Bladder microvascular endothelial cell (primary cell): ENCODE measurements at places on chromosomes 1 and 21. TPM values are rescaled to one million over a fixed set of nuclear protein-coding genes. Genes with fewer than 3 reads are reported as not detected.

SDHB gene
- 127 and 133 TPM in 2 replicates for total RNA-seq

SLC19A2 gene
- 1.8 and 3.8 TPM in 2 replicates for total RNA-seq

NBPF4 gene
- not detected in 2 replicates for total RNA-seq

SNIP1 gene
- 10.2 and 17.7 TPM in 2 replicates for total RNA-seq

CTTNBP2NL gene
- 15.5 and 37.7 TPM in 2 replicates for total RNA-seq

BRDT gene
- total RNA-seq: not detected in 2 replicates

NDUFS2 gene
- total RNA-seq: 139 and 183 TPM in 2 replicates

UROD gene
- 234 and 261 TPM in 2 replicates for total RNA-seq

SHISA4 gene
- 9.5 and 9.6 TPM in 2 replicates for total RNA-seq

AADACL3 gene
- total RNA-seq: not detected in 2 replicates

BLACAT1 gene
- not detected in 2 replicates for total RNA-seq

SLFNL1 gene
- 0.32 and 0.69 TPM in 2 replicates for total RNA-seq

MYOG gene
- not detected in 2 replicates for total RNA-seq

TTC34 gene
- under 0.01 and 0.06 TPM in 2 replicates for total RNA-seq

TACSTD2 gene
- total RNA-seq: 16.5 and 33.0 TPM in 2 replicates

ACP6 gene
- 1.8 and 3.4 TPM in 2 replicates for total RNA-seq

C1QC gene
- not detected in 2 replicates for total RNA-seq

HUNK gene
- total RNA-seq: under 0.01 TPM in 1 of 2 replicates, not detected in the other

PLA2G2F gene
- not detected in 2 replicates for total RNA-seq

UMODL1 gene
- total RNA-seq: not detected in 2 replicates

CHIA gene
- not detected in 2 replicates for total RNA-seq

CACNA1S gene
- total RNA-seq: not detected in 2 replicates
